ENCODE measurements at places on chromosomes 13 and 19.

GRCh38 chr13:98312606-98313005 lies 135.5 kb upstream of the RNF113B start:
- no peak for DNase-seq

DNA sequence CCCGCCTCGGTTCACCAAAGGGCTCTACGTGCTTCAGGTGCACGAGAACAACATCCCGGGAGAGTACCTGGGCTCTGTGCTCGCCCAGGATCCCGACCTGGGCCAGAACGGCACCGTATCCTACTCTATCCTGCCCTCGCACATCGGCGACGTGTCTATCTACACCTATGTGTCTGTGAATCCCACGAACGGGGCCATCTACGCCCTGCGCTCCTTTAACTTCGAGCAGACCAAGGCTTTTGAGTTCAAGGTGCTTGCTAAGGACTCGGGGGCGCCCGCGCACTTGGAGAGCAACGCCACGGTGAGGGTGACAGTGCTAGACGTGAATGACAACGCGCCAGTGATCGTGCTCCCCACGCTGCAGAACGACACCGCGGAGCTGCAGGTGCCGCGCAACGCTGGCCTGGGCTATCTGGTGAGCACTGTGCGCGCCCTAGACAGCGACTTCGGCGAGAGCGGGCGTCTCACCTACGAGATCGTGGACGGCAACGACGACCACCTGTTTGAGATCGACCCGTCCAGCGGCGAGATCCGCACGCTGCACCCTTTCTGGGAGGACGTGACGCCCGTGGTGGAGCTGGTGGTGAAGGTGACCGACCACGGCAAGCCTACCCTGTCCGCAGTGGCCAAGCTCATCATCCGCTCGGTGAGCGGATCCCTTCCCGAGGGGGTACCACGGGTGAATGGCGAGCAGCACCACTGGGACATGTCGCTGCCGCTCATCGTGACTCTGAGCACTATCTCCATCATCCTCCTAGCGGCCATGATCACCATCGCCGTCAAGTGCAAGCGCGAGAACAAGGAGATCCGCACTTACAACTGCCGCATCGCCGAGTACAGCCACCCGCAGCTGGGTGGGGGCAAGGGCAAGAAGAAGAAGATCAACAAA lies 2.6 kb downstream of the PCDH17 start:
- peak; percentile 55 for DNase-seq

GRCh38 chr13:39765801-39766463 lies 110.5 kb downstream of the COG6 start:
- no peak for DNase-seq

DNA sequence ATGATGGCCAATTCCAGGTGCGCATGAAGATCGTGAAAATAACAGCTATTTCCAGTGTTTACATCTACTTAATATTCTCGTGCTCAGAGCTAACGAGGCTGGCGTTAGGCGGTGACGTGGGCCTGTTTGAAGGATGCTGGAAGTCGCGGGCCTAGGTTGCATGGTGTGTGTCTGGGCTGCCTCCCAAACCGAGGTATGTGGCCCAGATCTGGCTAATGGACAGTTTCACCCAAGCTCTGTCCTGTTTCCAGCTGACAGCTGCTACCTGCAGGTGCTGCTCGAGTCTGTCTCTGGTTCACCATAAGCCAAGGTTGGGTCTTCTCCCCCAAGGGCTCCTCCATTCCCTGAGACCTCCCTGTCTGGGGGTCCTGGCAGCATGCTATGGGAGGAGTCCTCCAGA lies 40.5 kb upstream of the KCTD15 start:
- no peak for DNase-seq

- DNase-seq: no peak
Measured at GRCh38 chr13:58081301-58081820, 449.8 kb downstream of the PCDH17 start.

DNA sequence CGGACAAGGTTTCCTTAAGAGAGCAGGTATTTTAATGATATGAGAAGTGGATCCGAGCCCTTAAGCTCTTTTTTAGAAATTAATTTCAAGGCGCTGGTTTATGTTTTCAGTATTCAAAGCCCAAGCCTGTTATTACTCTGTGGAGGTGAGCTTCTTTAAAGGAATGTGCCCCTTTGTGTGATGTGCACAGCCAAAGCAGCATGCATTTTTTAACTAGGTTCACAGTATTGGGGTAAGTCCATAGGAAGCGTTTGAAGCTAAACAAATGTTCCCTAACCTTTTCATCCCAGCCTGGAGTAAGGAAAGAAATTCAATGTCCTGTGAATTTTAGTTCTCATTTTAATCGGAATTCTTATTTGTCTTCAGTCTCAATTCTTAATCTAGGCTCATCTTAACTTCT lies 217.5 kb downstream of the KCTD12 start:
- no peak for DNase-seq

DNA sequence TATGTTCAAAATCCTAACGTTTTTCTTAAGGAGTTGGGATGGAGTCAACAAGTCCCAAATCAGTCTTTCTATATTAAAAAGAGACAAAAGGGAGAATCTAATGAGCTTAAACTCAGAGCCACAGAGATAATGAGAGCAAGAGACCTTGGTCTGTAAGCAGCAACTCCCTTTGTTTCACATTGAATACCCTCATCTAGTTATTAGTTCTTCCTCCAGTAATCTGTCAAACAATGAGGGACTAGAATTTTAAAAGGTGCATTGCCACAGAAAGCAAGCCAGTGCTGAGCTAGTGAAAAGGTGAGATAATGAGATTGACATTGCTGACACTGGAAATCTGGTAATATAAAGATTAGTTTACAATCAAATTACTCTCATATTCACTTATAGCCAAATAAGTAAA lies 718.6 kb downstream of the DACH1 start:
- DNase-seq: no peak

GRCh38 chr19:18662972-18663732 lies 20.3 kb upstream of the CRTC1 start:
- no peak for DNase-seq

DNA sequence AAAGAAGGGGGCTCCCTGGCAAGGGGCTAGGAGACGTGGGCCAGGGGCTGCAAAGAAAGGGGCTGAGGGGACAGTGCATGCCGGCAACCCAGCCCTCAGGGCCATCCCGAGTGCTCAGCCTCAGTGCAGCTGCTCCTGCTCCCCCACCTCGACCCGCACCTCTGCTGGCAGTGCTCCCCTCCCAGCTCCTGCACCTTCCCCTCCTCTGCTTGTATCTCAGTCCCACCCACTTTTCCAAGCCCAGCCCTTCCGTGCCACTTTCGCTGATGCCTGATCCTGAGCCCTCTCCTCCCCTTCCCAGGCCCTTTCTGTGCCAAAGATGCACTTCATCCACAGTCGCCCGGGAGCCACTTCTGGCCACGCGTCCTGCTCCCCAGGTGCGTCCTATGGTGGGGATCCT lies 69.9 kb upstream of the KCTD15 start:
- no peak for DNase-seq

DNA sequence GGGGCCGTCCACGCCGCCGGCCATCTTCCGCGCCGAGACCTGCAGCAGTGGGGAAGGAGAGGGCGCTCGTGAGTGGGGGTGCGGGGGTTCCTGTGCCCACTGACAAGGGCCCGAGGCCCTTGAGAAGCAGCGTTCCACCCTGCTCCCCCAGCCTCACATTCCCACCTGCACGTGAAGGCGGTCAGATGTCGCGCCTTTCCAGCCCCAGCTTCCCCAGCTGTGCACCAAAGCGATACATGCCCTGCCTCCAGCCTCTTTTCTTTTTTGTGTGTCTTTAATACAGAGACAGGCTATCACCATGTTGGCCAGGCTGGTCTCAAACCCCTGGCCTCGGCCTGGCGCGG lies 11.5 kb downstream of the ZBTB7A start:
- DNase-seq: no peak

GRCh38 chr13:29935309-29935981 lies 85.0 kb upstream of the UBL3 start:
- no peak for DNase-seq

DNA sequence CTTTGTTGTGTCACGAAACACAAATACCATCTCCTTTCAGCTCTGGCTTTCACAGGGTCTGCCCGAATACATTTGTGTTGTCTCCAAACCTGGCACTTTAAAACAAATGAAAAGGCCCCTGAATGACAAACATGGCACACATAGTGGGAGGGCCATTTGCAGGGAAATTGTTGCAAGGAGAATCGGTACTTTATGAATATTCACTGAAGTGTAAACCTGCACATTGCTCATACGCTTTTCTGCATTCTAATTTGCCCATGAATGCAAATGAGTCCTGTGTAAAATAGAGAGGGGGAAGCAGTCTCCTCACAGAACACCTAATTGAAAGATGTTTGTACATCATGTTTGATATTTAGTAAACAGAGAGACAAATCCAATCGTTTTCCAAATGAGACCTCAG lies 82.7 kb upstream of the PCDH8 start:
- DNase-seq: no peak

DNA sequence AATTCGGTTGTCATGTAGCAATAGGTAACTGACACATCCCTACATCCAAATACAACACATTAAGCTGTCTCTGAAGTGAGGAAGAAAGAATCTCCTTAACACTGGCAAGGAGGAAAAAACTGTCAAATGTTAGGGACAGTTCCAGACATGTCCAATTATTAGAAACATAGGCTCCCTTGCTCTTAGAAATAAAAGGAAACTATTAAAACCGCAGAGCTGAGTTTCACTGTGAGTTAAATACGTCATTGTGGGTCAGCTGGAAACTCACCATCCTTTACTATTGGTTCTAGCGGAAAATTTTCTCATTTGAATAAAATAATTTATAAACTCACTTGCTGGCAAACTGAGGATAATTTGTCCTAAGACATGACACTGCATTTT lies 40.7 kb downstream of the STARD13 start:
- no peak for DNase-seq

- no peak for DNase-seq
Measured at GRCh38 chr13:114130131-114130836, 2.1 kb downstream of the RASA3 start.
